Ascending aorta (tissue), 2 donors: ENCODE measurements at places on chromosomes 6 and 20.
A peak's percentile ranks its signal among the peaks of the same experiment; 100 is the strongest.

DNA sequence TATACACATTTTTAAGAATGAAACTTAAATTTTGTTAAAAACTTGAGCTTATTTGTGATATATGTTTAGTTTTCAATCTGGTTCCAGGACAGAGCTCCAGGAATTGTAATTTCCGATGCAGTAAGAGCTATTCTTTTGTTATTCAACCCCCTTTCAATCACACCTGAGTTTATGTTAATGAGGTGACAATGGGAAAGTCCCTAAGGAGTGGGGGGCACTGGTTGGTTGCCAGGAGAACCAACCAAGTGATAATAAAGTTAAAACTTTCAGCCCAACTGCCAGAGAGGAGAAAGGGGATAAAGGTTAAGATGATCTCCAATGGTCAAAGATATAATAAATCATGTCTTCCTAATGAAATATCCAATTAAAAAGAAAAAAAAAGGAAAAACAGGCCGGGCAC lies 19.8 kb downstream of the MDN1 start:
- DNase-seq: no peak

GRCh38 chr6:167817729-167818128 lies 9.0 kb upstream of the AFDN start:
- no peak for DNase-seq

- no peak for DNase-seq
Measured at GRCh38 chr20:13402171-13402760, 181.2 kb downstream of the ISM1 start.

DNA sequence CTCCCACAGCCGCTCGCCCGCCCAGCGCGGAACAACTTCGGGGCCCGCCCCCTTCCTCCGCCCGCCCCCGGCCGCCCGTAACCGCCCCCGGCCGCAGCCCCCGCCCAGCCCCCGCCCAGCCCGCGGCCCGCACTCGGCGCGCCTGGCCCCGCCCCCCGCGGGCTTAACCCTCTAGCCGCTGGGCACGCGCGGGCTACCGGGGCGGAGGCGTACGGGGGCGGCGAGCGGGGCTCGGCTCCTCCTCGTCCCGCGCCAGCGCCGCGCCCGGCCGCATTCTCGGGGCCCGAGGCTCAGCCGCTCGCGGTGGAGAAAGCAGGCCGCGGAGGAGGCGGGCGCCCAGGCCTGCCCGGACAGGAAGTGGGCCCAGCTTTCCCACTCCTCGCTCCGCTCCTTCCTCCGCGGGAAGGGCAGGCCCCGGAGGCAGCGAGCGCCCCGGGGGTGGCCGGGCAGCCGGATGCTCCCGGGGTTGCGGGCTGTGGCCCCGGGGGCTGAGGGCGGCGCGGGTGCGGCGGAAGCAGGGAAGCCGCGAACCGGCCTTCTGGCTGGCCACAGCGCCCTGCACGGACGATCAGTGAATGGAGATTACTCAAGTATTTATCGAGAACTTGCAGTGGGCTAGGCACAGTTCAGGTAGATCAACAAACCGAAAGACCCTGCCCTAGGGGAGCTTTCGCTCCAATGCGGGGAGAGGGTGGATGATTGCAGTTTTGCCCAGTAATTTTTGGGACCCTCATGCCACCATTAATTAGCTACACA lies at the start of gene TRAM2:
Gene TRAM2 (minus strand): TSS at position 39 of the 756 bp plus-strand sequence. CDS start 145 bp downstream, outside the sequence.
- DNase-seq: peak; percentile 16

- DNase-seq: no peak
Measured at GRCh38 chr20:48626226-48626937, 201.4 kb downstream of the PREX1 start.

GRCh38 chr6:17059022-17059421 lies 42.8 kb upstream of the STMND1 start:
- DNase-seq: no peak

GRCh38 chr20:17343656-17344452 lies 117.0 kb downstream of the PCSK2 start:
- DNase-seq: no peak

- peak; percentile 84 for DNase-seq
Measured at GRCh38 chr6:110415086-110415916, at the start of gene DDO. Gene DDO, minus strand, starts transcription at chr6:110415575. Its CDS starts 2,113 bp downstream, at chr6:110413462.

DNA sequence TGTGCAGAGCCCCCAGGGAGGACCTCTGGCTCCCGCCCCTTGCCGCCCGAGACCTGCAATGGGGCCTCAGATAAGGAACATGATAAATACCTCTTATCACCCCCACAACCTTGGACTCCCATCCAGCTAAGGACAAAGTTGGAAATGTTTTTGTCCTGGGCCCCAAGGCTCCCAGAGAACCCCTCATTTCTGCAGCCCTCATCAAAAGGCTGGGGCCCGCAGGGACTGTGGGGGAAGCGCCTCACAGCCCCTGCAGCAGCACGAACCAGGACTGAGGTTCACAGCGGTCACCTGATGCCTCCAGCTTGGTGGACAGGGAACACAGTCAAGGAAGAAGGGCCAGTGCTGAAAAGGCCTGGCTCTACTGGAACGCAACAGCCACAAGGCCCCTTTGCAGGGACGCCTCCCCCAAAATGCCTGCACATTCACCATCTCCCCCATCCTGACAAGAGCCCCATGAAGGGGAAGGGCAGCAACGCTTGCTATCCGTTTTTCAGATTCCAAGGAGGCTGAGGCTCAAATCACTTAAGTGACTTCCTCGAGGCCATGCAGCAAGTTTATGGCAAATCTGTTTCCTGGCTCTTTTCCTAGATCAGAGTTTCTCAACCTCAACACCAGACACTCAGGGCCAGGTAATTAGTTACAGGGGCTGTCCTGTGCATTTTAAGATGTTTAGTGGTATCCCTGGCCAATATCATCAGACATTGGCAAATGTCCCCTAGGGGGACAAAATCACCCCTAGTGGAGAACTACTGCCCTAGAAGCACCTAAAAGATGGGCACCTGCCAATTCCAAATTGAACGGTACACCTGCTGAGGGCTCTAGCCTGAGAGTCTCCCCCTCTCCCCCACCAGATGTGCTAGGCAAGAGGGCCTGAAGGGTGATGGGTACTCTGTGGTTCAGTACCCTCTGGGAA lies 10.6 kb downstream of the TFEB start:
- DNase-seq: no peak

DNA sequence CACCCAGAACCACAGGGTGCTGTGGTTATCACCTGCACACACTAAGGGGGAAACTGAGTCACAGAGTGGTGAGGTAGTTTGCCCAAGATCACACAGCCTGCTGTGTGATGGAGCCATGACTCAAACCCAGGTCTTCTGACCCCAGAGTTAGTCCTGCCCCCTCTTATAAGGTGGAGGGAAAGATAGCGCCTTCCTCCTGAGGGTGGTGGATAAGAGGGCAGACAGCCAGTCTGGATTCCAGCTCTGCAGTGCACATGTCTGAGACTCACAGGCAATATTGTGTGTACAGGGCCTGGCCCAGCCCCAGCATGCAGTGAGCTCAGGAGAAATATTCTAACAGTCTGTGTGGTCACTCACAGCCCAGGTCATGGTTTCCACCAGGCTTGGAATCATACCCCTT lies 393.7 kb downstream of the CDH4 start:
- no peak for DNase-seq

DNA sequence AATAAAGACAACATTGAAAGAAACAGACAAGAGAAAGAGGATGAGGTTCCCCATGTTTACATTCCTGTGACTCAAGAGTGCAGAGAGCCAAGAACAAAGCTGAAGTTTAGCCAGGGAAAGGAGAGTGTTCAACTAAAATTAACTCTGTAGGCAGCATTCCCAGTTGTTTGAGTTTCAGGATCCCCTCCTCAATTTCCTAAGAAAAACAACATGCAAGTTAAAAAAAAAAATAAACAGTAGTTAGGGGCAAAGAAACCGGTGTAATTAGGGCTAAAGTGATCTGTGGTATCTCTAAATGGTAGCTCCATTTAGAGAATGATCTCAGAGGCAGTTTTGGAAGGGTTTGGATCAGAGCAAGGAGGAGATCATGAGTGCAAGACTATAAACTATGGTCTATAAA lies 30.9 kb upstream of the RAB23 start:
- no peak for DNase-seq

DNA sequence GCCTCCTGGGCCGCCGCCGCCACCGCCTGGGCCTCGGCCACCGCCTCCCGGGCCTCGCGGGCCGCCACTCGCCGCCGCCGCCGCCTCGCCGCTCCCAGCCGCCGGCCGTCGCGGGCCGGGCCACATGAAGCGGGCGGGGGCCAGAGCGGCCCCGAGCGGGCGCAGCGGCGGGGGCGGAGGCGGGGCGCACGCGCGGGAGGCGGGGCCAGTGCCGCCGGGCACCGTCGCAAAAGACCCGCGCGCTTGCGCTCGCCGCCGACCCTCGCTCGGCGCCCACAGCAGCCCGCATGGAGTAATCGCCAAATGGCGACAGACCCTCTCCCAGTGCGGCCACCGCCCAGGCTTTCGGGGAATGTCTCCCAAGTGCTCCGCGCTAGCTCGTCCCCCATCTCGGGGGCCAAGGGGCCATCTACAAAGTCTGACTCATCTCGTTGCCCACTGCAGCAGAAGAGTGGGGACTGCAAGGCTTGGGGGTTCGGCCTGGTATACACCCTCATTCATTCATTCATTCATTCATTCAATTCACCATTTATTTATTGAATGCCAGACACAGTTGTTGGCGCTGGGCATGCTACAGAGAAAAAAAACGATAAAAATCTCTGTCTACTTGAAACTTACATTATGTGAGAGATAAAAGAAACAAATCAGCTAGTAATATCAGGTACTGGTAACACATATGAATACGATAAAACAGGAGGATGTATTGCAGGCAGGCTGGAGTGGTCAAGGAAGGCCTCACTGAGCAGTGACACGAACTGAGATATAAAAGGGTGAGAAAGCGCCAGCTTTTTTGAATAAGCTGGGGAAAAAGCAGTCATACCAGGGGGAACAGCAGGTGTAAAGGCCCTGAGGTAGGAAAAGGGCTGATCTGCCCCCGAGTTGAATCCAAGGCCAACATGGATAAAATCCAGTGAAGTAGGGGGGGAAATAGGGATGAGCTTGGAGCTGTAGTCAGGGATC lies at the start of gene B4GALT5:
Gene B4GALT5 (minus strand): TSS at position 126 of the 960 bp plus-strand sequence. CDS start 188 bp downstream, outside the sequence.
- DNase-seq: no peak

DNA sequence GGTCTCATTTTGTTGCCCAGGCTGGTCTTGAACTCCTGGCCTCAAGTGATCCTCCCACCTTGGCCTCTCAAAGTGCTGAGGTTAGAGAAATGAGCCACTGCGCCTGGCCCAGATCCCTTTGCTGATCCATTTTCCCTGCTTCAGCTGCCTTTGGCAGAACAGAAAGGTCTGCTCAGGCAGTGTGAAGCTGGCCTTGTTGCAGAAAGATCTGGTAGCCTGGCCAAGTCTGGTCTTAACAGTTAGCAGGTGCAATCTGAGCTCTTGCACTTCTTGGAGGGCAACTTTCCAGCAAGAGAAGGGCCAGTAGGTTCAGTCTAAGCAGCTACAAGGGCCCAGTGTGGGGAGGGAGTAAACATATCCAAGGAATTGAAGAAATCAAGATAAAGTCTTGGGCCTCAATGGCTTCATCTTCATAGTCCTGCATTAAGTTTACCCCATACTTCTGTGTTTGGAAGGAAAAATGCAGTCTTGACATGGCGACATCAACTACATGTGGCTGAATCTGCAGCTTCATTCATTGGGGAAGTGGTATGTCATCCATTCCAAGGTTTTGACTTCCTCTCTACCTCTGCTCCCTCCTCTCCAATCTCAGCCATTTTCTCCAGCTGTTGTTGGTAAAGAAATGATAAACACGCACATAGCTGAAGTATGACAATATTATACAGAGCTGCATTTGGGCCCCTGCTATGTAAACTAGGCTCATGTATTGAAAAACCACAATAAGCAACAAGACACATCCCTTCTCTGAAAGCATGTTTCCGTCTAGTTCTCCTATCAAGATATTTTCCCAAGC lies 39.0 kb upstream of the NEDD9 start:
- DNase-seq: no peak

GRCh38 chr20:48181261-48181935 lies 396.1 kb upstream of the SULF2 start:
- DNase-seq: no peak

GRCh38 chr6:144724818-144725217 lies 439.7 kb downstream of the UTRN start:
- no peak for DNase-seq

- DNase-seq: no peak
Measured at GRCh38 chr20:58378704-58379103, 10.3 kb upstream of the VAPB start.

DNA sequence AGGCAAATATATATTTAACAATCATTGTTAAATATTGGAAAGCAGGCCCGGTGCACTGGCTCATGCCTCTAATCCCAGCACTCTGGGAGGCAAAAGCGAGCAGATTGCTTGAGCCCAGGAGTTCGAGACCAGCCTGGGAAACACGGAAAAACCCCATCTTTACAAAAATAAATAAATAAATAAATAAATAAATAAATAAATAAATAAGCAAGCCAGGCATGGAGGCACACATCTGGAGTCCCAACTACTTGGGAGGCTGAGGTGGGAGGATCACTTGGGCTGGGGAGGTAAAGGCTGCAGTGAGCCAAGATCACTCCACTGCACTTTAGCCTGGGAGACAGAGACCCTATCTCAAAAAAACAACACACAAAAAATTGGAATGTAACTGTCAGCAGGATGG lies 53.7 kb downstream of the ZFP64 start:
- DNase-seq: no peak

DNA sequence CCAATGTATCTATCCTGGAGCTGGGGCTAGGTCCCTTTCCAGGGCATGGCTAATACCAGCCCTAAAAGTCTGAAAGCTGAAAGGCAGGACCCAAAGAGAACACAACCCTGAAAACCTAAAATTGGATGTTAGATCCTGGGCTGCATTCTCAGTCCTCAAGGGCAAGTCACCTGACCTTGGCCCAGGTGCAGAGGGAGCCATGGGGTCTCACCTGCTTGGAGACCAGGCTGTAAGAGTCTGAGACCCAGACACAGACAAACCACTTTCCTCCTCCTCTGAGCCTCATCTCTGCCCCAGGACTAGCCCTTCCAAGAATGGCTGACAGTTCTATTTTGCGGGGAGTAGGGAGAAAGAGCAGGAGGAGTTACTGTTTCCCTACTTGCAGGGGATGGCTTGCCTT lies 60.0 kb downstream of the EFCAB8 start:
- DNase-seq: no peak

GRCh38 chr6:42766163-42766670 lies 15.6 kb upstream of the BICRAL start:
- no peak for DNase-seq

DNA sequence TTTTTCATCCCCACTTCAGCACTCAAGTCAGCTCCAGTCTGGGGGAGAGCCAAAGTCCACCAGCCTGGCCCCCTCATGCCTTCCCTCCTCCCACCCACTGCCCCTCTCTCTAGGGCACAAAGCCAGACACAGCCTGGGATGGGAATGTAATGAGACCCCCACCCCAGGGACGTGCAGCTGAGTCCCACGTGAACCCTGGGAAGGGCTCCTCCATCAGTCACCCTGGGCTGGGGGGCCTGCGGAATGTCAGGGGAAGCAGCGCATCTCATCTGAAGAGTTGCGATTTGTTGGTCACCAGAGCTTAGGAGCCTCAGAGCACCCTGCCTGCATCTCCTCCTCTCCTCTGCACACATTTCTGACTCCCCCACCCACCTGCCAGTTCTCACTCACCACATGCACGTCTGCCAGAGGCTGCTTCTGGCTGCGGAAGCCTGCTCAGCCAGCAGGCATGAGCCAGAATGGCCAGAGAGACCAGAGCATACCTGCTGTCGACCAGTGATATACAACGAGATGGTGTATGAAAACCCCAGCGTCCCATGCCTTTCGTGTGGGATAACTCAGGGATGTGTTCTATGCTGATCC lies 167.1 kb upstream of the TOP1 start:
- no peak for DNase-seq
